Calu3 (cell line): ENCODE measurements at places on chromosomes 11 and 22. TPM values are rescaled to one million over a fixed set of nuclear protein-coding genes. Genes with fewer than 3 reads are reported as not detected.

Gene TRIM51
- total RNA-seq = not detected in 2 replicates

Gene GNB1L
- 9.1 and 13.0 TPM in 2 replicates for total RNA-seq

Gene OR9G1
- total RNA-seq = not detected in 2 replicates

Gene FIBIN
- total RNA-seq = not detected in 2 replicates

Gene OR10A5
- not detected in 2 replicates for total RNA-seq

Gene TRIM21
- 19.1 and 30.2 TPM in 2 replicates for total RNA-seq

Gene SLC22A8
- not detected in 2 replicates for total RNA-seq

Gene YPEL1
- 1.7 and 3.3 TPM in 2 replicates for total RNA-seq

Gene PGA5
- total RNA-seq = not detected in 2 replicates

Gene GUCY1A2
- 0.12 TPM in 1 of 2 replicates, not detected in the other for total RNA-seq

Gene KRTAP5-8
- not detected in 2 replicates for total RNA-seq

Gene TMEM45B
- total RNA-seq = 16.1 and 17.7 TPM in 2 replicates

Gene IL10RA
- 0.05 and 0.76 TPM in 2 replicates for total RNA-seq

Gene LRRC32
- total RNA-seq = 0.17 TPM in 1 of 2 replicates, not detected in the other

Gene APOBEC3B
- total RNA-seq = 43.2 and 43.3 TPM in 2 replicates

- no peak overlapping the region for H3K27ac ChIP-seq
- no peaks in the 10 kb centered on the region for H3K27me3 ChIP-seq
- H3K4me1 ChIP-seq = no peaks in the 10 kb centered on the region
- DNase-seq = no peak
- no peak overlapping the region for H3K4me3 ChIP-seq
These were observed 13.3 kb downstream of the LDHAL6A start for GRCh38 chr11:18468961-18469360.

DNA sequence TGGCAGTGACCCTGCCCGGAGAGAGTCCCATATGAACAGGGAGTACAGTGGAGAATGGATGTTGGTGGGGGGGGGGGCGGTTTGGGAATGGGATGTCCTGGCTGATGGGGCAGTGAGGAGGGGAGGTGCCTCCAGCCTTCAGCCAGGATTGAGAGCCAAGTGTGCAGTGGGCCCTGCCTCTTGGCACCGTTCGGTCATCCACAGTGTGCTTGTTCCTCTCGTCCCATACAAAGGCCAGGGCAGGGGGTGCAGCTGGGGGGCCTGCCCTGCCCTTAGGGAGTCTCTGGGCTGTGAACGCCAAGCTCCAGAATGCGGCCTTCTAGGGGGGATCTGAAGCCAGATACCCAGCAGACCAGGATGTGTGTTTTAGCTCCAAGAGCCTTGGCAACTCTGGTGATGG lies 34.0 kb downstream of the KCNC1 start:
- H3K36me3 ChIP-seq = peaks cover 5% of the 10 kb centered on the region
- no peak for DNase-seq
- peaks cover 71% of the 10 kb centered on the region for H3K27me3 ChIP-seq
- no peak overlapping the region for H3K4me3 ChIP-seq

- H3K4me3 ChIP-seq = no peak overlapping the region
- H3K27me3 ChIP-seq = no peaks in the 10 kb centered on the region
- H3K36me3 ChIP-seq = no peaks in the 10 kb centered on the region
- no peaks in the 10 kb centered on the region for H3K4me1 ChIP-seq
- DNase-seq = no peak
These were observed 521.2 kb downstream of the KCNA4 start for GRCh38 chr11:29495676-29496075.

DNA sequence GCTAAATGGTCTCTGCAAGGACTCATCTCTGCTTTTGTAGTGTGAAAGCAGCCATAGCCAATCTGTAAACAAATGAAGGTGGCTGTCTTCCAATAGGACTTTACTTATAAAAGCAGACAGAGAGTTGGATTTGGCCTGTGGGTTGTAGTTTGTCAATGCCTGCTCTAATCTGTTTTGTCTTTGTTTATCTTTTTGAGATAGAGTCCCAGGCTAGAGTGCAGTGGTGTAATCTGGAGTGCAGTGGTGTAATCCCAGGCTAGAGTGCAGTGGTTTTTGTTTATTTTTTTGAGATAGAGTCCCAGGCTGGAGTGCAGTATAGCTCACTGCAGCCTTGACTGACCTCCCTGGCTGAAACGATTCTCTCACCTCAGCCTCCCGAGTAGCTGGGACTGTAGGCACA lies 8.6 kb downstream of the PPP6R3 start:
- no peak for DNase-seq
- H3K36me3 ChIP-seq = peaks cover 11% of the 10 kb centered on the region

GRCh38 chr11:72981971-72982685 lies 160.0 kb downstream of the FCHSD2 start:
- no peaks in the 10 kb centered on the region for H3K36me3 ChIP-seq
- H3K27me3 ChIP-seq = no peaks in the 10 kb centered on the region
- DNase-seq = no peak
- no peak overlapping the region for H3K4me3 ChIP-seq

GRCh38 chr22:19816372-19817119 lies 38.1 kb downstream of the GNB1L start:
- H3K4me3 ChIP-seq = no peak overlapping the region
- H3K4me1 ChIP-seq = no peaks in the 10 kb centered on the region
- no peak for DNase-seq
- no peaks in the 10 kb centered on the region for H3K36me3 ChIP-seq
- no peak overlapping the region for H3K27ac ChIP-seq
- H3K27me3 ChIP-seq = no peaks in the 10 kb centered on the region

DNA sequence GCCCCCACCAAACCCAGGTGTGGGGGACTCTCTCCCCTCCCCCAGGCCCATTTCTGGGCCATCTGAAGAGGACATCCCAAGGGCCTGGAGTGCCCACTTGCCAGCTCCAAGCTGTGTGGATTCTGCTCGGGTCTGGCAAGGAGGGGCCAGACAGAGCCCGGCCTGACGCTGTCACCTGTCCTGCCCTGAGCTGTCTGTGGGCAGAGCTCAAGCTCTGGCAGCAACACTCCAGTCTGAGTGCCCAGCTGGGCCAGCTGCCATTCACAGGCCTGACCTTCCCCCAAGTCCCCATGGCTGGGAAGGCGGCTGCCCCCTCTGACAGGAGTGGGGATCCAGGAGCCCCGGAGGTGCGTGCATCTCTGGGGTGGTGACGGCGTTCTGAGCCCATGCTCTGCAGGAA lies 6.2 kb upstream of the PIM3 start:
- H3K27me3 ChIP-seq = no peaks in the 10 kb centered on the region
- DNase-seq = no peak
- no peak overlapping the region for H3K4me3 ChIP-seq
- H3K4me1 ChIP-seq = peaks cover 33% of the 10 kb centered on the region
- H3K27ac ChIP-seq = no peak overlapping the region

GRCh38 chr11:47124675-47125074 lies 52.0 kb downstream of the ARFGAP2 start:
- H3K27ac ChIP-seq = no peak overlapping the region
- H3K4me3 ChIP-seq = no peak overlapping the region
- DNase-seq = no peak
- H3K36me3 ChIP-seq = no peaks in the 10 kb centered on the region

DNA sequence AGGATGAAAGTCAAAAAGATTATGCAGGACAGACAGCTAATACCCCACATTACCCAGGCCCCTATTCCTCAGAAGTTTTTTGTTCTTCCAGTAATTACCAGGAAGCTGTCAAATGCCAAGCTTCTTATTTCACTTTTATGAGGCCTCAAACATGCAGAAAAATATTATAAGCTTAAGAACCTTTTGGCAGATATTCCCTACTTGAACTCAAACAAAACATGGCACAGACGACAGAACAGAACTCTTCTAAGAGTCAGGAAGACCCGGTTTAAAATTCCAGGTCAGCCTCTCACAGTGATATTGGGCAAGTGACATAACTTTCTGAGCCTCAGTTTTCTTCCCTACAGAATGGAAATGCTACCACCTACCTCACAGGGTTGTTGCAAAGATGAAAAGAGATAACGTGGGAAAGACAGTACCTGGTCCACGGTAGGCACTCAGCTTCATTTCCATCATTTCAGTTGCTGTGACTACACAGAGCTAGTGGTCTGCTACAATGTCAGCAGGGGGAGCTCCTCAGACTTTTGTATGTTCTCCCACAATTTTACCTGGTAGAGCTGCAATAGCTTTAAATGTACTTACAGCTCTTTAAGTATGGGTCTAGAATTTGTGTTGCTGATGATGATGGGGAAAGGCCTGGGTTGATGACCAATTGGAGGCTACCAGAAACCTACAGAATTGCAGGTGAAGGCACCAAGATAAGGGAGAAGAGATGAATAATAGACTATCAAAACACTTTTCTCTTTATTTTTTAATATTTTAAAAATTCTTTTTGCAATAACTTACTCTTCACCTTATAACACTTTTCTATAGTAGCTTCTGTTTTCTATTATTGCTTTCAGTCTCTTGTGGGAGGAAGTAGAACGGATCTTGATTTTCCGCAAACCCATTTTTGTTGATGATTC lies 98.3 kb upstream of the CHRM4 start:
- H3K36me3 ChIP-seq = peaks cover 16% of the 10 kb centered on the region
- no peaks in the 10 kb centered on the region for H3K4me1 ChIP-seq
- no peaks in the 10 kb centered on the region for H3K27me3 ChIP-seq

- no peaks in the 10 kb centered on the region for H3K36me3 ChIP-seq
- H3K27ac ChIP-seq = no peak overlapping the region
- H3K4me1 ChIP-seq = no peaks in the 10 kb centered on the region
- no peak overlapping the region for H3K4me3 ChIP-seq
These were observed 131.1 kb upstream of the OPCML start for GRCh38 chr11:133663135-133663985.

DNA sequence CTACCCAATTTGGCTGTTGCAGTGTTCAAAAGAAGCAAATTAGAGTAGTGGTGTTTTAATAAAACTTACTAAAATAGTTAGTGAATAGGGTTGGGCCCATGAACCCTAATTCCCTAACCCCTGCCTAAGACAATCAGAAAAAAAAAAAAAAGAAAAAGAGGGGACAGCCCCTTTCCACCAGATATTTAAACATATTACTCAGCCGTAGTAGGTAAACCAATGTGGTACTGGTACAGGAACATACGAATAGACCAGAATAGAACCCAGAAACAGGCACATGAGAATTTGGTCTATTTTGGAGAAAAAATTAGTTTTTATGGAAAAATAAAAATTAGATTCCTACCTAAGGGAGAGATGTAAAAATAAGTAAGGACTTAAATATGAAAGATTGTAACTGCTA lies 38.6 kb downstream of the MMP7 start:
- H3K4me1 ChIP-seq = peaks cover 18% of the 10 kb centered on the region
- H3K36me3 ChIP-seq = no peaks in the 10 kb centered on the region
- no peak overlapping the region for H3K27ac ChIP-seq

- no peak overlapping the region for H3K27ac ChIP-seq
- peaks cover 43% of the 10 kb centered on the region for H3K27me3 ChIP-seq
- no peaks in the 10 kb centered on the region for H3K4me1 ChIP-seq
- H3K4me3 ChIP-seq = no peak overlapping the region
- no peak for DNase-seq
- no peaks in the 10 kb centered on the region for H3K36me3 ChIP-seq
These were observed 122.3 kb downstream of the BRD1 start for GRCh38 chr22:49705216-49705971.

DNA sequence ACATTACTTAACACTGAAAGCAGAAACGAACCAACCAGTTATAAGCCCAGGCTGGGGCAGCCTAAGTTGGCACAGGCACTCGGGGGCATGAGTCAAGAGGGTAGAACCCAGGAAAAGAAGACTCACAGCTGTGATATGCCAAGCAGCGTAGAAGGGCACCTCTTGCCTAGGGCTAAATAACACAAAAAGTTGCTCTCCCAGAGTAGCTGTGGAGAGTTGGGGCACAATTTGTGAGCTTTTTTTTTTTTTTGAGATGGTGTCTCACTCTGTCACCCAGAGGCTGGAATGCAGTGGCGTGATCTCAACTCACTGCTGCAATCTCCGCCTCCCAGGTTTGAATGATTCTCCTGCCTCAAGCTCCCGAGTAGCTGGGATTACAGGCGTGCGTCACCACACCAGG lies 8.8 kb downstream of the CLMP start:
- H3K27ac ChIP-seq = no peak overlapping the region
- no peak overlapping the region for H3K4me3 ChIP-seq
- H3K27me3 ChIP-seq = peaks cover 14% of the 10 kb centered on the region

- H3K36me3 ChIP-seq = no peaks in the 10 kb centered on the region
- no peak for DNase-seq
These were observed 128.7 kb upstream of the TOP3B start for GRCh38 chr22:22111267-22111751.

GRCh38 chr11:2444821-2445745 lies at the start of gene KCNQ1:
Gene KCNQ1 (plus strand): TSS chr11:2445008. CDS start chr11:2445099, 91 bp downstream.
- no peak within 1 kb of the TSS for H3K27ac ChIP-seq
- H3K4me1 ChIP-seq = peaks cover 16% of the 10 kb centered on the region
- H3K4me3 ChIP-seq = peak within 1 kb of the TSS; percentile 76
